Esophagus mucosa (tissue), 1 donor: ENCODE measurements at places on chromosomes 3 and 15.

- ATAC-seq: no peak
Observed at GRCh38 chr15:32905481-32905880, 187.7 kb downstream of the GREM1 start.

DNA sequence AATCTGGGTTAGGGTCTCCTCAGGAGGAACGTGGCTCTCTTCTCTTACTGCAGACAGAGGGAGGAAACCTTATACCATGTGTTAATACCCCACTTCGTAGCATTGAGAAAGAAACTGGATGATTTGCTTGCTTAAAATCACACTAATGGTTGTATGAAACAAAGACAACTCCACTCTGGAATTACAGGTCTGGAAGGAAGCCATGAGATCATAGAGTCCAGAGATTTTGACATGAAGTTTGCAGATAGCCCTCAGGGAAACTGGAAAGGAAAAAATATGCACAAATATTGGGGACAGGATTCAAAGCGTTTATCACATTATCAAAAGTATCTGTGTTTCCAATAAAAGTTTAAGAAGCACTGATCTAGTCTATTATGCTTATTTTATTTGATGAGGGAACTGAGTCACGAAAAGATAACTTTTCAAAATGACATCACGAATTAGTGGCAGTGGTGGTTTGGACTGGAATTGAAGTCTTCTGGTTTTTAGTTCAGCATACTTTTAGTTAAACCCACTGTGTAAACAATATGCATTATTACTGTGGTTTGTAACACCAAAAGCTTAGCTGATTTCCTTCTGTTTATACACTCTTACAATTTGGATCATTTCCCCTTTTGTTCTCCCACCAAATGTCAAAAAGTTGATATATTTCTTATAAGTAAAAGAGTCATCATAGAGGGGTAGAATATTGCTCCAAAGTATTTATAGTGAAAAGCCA lies 16.8 kb downstream of the FGF7 start:
- ATAC-seq: no peak

- ATAC-seq: peak; percentile 41
Observed at GRCh38 chr15:40498418-40498817, 27.6 kb downstream of the CHST14 start.

DNA sequence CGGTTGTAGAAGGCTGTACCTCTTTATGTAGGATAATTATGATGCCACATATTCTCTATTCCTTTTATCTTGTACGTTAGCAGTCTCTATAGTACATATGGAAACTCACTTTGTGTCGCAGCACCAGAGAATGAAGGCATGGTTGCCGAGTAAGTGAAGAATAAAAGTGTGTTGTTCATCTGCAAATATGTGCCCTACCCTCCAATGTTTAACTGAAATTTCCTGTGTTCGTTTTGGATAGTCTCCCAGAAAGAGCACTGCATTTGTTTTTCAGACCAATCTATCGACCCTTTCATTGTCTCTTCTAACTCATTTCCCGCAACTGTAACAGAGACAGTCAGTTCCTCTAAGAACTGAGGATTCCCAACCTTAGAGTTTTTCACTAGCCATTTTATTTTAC lies 592.8 kb downstream of the TUSC7 start:
- ATAC-seq: no peak

DNA sequence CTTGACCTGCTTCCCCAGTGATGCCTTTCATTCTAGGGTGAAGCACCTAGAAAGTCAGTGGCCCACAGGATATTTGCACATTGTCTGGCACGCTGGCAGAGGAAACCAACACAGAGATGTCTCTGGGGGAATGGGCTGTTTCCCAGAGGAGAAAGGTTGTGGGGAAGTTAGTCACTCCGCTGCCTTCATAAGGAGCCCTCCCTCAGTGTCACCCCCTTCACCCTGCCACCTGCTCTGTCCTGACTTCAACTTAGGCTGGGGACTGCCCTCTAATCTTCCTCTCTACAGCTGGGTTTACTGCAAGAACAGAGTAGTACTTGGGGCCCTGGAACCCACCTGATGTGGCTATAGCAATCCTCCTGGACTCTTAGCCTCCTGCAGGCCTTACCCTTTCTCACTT lies 5.7 kb downstream of the KLHDC8B start:
- ATAC-seq: no peak

DNA sequence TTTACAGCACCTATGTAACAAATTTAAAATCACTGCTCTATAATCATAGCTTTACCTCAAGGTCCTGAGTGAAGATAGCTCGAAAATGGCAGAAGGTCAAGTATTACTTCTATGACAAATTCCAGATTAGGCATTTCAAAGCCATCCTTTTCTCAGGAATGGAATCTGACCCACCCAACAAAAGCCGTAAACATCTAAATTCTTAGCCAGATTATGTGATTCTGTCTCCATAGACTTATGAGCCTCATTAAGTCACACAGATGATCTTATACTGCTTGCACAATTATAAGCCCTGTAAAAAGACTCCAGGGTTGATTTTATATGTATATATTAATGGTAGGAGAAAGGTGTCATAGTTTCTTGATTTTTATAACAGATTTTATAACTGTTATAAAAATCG lies 56.9 kb downstream of the CEP152 start:
- ATAC-seq: no peak

GRCh38 chr3:151859233-151859673 lies 14.2 kb upstream of the SUCNR1 start:
- no peak for ATAC-seq

- ATAC-seq: peak; percentile 50
Observed at GRCh38 chr15:60523056-60523455, 44.1 kb upstream of the ICE2 start.

- ATAC-seq: no peak
Observed at GRCh38 chr3:86785386-86785785, 205.6 kb downstream of the VGLL3 start.

DNA sequence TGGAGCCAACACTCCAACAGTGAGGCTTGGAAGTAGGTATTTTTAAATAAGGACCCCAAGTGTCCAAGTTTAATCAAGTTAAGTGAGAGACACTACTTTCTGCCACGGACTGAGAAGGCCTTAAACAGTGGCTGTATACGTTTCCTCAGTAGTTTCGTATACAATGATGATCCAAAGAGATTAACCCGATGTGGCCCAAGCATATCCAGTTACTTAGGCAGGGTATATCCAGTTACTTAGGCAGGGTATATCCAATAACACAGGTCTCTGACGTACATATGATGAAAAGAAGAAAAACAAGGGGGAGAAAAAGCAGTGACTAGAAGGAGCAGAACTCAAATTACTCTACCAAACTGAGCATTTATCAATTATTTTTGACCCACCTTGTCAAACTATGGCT lies 591.4 kb downstream of the FOXP1 start:
- no peak for ATAC-seq

- ATAC-seq: no peak
Observed at GRCh38 chr3:175227126-175227525, 368.0 kb downstream of the NAALADL2 start.

GRCh38 chr15:88635318-88635717 lies 3.5 kb upstream of the ISG20 start:
- no peak for ATAC-seq

GRCh38 chr3:20388971-20389370 lies 203.0 kb upstream of the SGO1 start:
- no peak for ATAC-seq

GRCh38 chr15:51267703-51268083 lies 70.7 kb downstream of the CYP19A1 start:
- ATAC-seq: no peak

GRCh38 chr3:51845129-51845528 lies 16.3 kb upstream of the IQCF2 start:
- ATAC-seq: no peak

DNA sequence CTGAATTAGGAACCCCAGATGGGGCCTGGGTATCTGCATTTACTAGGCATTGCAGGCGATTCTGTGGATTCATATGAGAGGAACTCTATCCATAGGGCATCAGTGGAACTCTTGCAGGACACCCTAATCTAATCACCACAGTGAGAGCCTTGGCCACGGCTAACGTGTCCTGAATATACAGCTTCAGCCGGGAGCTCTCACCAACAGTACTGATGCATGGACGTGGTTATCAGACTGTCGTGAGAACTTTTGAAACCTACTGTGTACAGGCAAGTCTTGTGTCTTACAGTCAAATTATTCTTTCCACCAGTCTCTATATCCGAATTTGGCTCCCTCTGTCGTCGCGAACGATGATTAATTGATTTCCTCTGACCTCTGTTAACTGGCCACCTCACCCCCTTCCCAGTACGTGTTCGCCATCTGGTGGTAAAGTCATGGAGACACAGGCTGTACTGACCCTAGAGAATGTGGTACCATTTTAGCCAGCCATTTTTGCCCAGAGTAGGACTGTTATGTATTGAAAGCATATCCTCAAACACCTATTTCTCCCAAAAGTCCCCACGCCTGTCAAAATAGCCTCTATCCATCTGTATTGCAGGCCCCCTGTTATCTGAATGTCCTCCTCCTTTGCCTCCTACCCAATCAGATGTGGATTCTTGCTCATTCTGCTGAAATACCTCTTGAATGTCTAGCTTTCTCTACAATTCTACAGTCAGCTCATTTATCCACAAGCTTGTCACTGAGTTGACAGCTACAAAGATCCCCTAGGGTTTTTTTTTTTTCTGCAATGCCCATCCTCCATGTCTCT lies 39.7 kb downstream of the GLDN start:
- ATAC-seq: peak; percentile 85

DNA sequence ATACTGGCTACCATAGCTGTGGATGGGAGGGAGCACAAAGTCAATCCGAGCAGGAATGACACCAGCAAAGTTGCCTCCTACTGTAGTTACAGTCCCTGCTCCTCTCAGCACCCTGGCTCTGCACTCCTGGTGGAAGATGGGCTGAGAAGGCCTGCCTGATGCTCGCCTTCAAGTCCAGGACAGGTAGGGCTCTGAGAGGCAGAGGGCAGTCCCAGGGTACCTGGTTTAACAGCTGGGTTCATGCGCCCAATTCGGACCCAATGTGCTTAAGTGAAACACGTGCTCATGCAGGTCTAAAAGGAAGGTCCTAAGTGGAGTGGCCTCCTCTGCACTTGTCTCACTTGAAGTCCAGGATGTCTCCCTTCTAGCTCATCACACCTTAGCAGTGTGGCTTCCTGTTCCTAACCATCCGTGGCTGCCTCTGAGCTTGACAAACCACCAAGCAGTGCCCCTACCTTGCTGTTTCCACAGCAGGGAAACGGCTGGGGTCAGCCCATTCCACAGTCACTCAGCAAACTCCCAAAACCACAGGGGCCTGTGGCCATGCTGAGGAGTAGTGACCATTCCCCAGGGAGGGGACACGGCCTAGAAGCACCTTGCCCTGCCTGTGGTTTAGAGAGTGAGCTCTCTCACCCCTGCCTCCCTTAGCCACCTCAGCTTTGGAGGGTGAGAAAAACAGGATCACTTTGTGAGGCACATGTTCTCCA lies 3.9 kb upstream of the MUSTN1 start:
- no peak for ATAC-seq

DNA sequence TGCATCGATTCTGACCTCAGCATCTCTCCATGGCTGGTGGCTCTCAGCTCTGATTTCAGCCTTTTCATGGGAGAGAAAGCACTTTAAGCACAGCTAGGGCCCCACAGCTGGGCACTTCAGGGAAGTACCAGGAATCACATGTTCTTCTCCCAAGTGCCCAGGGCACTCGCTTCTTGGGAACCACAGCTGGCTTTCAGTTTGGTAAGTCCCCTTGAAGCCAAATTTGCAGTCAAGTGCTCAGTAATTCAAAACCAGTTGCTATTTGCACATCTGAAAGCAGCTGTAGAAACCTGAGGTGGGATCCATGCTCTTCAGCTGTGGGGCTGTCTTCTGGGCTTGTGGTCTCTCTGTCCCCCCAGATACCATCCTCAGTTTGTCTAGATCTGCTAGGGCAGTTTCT lies 12.8 kb downstream of the GABRA5 start:
- no peak for ATAC-seq

DNA sequence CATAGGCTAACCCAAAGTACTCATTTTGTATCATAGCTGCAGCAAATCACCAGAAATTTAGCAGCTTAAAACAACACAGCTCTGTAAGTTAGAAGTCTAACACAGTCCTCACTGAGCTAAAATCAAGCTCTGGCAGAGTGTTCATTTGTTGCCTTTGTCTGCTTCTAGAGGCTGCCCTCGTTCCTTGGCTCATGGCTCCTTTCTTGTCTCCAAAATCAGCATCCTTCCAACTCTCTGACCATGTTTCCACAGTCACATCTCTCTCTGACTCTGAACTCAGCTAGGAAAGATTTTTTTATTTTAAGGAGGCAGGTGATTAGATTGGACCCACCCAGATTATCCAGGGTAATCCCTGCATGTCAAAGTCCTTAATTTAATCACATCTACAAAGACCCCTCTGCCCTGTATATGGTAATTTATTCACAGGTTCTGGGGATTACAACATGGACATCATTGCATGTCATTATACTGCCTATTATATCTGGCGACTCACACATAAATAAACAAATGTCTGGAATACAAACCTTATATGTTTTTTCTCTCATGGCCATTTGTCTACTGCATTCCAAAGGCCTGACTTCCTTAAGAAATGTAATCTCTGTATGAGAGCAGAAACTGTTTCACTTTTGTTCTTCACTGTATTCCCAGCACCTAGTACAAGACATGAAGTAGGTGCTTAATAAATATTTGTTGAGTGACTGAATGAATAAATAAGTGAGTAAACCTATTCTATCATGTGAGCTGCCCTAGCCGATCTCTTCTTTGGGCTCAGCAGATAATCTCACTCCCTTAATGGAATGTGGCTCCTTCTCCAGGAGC lies 15.1 kb upstream of the UACA start:
- ATAC-seq: peak; percentile 21

GRCh38 chr3:102737353-102737752 lies 302.5 kb downstream of the ZPLD1 start:
- no peak for ATAC-seq

DNA sequence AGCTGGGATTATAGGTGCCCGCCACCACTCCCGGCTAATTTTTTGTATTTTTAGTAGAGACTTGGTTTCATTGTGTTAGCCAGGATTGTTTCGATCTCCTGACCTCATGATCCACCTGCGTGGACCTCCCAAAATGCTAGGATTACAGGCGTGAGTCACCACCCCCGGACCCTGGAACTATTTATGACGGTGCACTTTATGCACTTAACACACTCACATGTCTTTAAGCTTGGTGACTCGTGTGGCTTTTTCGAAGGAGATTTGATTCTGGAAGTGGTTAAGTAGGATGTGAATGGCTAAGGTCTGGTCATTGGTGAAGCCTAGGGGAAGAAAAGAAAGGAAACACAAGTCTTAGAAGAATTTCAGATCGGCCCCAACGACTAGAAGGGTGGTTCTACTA lies 20.3 kb downstream of the BBS4 start:
- no peak for ATAC-seq

- no peak for ATAC-seq
Observed at GRCh38 chr15:96687388-96688107, 357.0 kb downstream of the NR2F2 start.

GRCh38 chr3:11913316-11913715 lies 66.6 kb upstream of the TAMM41 start:
- no peak for ATAC-seq

- ATAC-seq: no peak
Observed at GRCh38 chr3:128597900-128598299, 52.7 kb downstream of the RPN1 start.
